NCI-H345 (cell line): ENCODE measurements at places on chromosomes 5 and 9.

DNA sequence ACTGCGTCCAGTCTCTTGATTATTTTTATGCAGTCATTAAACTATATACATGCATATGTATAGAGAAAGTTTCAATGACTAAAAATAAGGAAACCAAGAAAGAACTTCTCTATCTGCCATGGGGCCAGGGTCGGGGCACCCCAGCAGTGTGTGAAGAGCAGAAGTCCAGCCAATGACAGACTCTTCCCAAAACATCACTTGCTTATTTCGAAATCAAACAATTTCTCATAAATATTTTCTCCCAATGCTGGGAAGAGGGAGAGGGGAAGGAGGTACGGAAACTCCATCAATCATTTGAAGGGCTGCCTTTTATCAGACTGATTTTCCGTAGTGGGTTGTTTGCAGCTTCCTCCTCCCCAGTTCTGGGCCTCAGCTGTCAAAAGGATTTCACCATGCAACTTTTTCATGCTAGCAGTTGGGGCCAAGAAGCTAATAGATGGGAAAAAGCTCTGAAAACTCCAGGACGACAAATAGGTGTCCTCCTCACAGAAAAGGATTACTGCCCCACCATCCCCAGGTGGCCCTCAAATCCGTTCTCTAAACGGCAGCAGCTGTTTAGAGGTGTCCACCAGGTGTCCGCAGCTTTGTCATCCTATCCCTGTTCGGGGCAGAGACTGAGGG lies 617 bp upstream of the FPGS start:
- no peak for DNase-seq

- no peak for DNase-seq
Measured at GRCh38 chr5:74810915-74811314, 43.9 kb downstream of the NSA2 start.

DNA sequence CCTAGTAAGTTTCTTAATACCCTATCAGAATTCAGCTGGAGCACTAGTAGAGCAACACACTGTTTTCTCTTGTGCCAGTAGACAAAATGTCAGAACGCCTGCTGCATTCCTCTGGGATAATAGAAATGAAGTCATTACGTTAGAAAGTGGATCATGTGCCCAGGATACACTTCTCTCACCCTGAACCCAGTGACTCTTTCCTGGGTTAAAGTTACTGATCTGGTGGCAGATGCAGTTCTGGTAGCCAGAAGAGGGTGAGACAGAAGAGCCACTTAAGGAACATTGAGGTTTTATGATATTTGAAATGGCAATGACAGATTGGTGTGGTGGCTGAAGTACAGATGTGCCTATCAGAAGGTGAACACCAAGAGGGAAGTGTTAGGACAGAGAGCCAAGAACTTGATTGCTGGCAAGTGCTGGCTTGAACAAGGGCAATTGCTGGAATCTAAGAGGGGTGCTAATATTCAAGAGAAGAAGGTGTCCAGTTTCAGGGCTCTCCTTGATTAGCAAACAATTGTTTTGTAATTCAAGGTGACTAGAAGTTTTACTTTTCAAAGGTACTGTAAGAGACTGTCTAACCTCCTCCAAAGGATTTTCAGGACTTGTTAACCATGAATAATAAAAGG lies 93.7 kb upstream of the ERBIN start:
- DNase-seq, result no peak

DNA sequence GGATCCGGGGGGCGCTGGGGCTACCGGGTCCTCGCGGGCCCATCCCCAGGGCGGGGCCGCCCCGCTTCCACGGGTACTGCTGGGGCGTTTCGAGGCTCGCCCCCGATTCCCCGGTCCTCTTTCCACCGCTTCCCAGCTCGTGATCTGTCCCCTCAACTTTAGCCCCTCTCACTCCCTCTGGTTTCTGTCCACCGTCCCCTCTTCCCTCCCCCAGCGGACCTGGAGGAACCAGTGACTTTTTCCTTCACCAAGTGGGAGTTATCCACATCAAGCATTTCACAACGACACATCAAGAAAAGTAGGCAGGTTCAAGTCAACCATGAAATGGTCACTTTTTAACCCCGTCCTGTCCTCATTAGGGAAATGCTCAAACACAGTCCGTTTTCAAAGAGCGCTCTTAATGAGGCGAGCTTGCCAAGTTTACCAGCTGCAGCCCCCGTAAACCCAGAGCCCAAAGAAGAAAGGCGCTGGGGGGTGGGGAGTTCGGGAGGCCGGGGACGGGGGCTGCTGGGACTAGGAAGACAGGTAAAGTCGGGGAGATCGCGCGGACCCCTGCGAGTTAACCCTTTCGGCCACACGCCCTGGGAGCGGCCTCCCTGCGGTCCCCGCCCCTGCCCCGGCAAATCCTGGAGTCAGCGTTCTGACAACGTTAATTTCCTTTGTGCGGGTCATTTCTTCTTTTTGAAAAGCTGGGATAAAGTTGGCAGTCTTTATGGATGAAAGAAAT lies 2.1 kb upstream of the NFIB start:
- DNase-seq, result peak; percentile 56

DNA sequence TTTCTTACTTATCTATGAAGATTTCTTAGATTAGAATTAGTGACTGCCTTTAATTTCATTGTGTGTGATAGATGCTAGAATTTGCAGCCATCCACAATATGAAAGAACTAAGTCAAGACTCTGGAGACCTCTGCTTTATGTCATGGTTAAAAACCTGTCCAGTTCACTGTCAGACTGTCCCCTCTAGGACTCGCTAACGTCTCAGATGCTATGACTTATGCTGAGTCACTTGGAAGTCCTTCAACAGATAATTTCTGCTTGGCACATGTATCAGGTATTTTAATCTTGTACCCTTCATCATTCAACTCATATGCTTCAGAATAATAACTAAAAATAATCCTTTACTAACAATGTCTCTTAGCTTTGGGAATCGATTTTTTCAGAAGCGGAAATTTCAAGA lies 230.5 kb upstream of the DMAC1 start:
- DNase-seq, result no peak

DNA sequence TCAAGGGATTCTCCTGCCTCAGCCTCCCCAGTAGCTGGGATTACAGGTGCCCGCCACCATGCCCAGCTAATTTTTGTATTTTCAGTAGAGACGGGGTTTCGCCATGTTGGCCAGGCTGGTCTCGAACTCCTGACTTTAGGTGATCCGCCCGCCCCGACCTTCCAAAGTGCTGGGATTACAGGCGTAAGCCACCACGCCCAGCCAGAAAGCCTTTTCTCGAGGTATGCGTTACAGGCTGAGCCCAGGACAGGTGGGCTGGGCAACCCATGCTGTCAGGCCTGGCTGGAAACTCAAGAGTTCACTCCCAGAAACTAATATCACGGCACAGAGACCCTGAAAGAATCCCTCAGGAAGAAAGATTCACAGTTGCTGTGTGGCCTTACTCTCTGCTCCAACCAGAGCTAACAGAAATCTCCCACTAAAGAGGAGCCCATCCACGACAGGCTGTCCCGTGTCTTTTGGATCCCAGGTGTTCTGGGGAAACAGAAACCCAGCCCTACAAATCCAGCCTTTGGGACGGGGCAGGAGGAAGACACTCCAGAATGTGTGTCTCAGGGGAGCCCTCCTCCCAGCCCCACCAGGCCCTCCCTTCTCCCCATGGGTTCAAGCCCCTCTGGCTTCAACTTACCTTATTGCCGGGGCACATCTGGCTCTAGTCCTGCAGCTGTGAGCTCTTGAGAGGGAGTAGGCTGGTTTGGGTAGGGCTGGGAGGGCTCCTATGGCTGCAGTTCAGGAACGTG lies 400 bp downstream of the TIFAB start:
- no peak for DNase-seq

DNA sequence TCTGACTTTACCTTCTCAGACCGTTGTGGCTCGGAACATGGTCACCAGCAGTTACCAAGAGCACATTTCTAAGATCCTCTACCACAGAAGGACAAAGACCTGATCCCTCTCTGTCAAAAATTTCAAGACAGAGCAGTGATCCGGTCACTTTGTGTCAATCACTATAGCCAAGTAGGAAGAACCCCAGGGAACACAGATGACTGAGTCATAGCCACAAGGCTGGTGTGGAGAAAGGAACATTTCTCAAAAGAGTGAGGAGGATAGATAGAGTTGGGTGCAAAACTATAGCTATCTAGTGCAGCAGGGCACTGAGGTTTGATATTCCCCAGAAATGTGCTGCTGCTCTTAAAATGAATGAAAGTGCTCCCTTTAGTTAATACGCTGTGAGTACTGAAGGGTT lies 130.7 kb upstream of the SMIM23 start:
- no peak for DNase-seq

- no peak for DNase-seq
Measured at GRCh38 chr9:75096796-75097195, 8.5 kb downstream of the OSTF1 start.

GRCh38 chr5:149656576-149657182 lies 73.4 kb upstream of the PPARGC1B start:
- DNase-seq, result peak; percentile 88

GRCh38 chr9:99634186-99634585 lies 187.5 kb upstream of the NR4A3 start:
- no peak for DNase-seq

- no peak for DNase-seq
Measured at GRCh38 chr5:128329386-128329939, 208.6 kb downstream of the FBN2 start.

DNA sequence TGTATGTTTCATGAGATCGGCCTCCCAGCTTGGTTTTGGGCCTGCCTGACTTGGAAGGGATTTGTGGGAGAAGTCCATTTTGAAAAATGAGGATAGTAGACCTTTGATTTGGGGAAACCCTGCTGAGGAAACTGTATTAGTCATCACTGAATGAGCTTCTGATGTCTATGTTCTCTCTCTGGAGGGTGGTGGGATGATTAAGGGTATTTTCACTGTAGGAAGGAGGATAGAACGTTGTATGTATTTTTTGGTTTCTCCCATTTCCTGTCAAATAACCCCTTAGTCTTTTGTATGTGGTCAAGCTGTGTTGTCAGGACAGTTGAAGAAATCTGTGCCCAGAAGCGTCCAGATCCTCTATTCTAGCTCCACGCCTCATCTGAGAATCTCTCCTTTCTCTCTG lies 151.9 kb downstream of the INSYN2B start:
- no peak for DNase-seq

DNA sequence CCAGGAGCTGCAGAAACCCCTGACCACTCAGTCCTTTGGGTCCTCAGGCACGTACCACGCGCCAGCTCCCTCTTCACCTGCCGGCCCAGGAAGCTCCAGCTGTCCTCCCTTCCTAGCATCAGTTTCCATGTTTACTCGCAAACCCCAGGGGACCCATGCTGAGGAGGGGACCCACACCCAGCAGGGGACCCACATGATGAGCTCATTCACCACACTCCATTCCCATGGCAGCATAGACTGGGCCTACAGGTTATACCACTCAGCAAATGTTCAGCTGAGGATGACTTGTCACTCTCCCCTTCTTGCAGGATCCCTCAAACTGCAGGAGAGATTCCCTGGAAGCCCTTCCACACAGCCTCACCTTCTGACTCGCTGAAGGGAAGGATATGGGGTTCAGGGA lies 73.5 kb upstream of the GALNT10 start:
- peak; percentile 96 for DNase-seq

GRCh38 chr5:90575712-90576111 lies 17.1 kb downstream of the ADGRV1 start:
- DNase-seq, result no peak

GRCh38 chr5:136108180-136108611 lies 24.4 kb upstream of the SMAD5 start:
- DNase-seq, result no peak

- DNase-seq, result no peak
Measured at GRCh38 chr9:26983340-26983739, 22.1 kb downstream of the LRRC19 start.

GRCh38 chr5:22787807-22788206 lies 65.3 kb downstream of the CDH12 start:
- DNase-seq, result no peak

DNA sequence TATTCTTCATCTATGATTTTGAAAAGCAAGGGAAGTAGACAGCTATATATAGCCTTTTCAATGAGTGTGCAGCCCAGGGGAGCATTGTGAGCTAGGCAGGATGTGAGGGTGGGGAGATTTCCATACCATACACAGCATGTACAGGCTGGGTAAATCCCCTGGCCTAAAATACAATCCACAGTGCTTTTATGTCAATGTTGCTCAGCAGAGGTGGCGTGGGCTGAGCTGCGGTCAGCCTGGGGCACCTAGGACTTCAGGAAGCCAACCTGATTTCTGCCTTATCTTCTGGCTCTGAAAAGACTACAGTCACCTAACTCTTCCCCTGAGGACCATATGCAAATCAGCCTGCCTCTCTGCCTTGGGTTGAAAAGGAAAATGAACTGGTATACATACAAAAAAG lies 6.3 kb upstream of the GARIN3 start:
- DNase-seq, result no peak

GRCh38 chr5:110968246-110969005 lies 103.1 kb upstream of the TSLP start:
- no peak for DNase-seq

- DNase-seq, result no peak
Measured at GRCh38 chr5:100313657-100314056, 221.5 kb upstream of the FAM174A start.

GRCh38 chr5:98911280-98912040 lies 17.3 kb downstream of the CHD1 start:
- DNase-seq, result peak; percentile 56

- DNase-seq, result no peak
Measured at GRCh38 chr5:114311968-114312367, 49.9 kb upstream of the KCNN2 start.

DNA sequence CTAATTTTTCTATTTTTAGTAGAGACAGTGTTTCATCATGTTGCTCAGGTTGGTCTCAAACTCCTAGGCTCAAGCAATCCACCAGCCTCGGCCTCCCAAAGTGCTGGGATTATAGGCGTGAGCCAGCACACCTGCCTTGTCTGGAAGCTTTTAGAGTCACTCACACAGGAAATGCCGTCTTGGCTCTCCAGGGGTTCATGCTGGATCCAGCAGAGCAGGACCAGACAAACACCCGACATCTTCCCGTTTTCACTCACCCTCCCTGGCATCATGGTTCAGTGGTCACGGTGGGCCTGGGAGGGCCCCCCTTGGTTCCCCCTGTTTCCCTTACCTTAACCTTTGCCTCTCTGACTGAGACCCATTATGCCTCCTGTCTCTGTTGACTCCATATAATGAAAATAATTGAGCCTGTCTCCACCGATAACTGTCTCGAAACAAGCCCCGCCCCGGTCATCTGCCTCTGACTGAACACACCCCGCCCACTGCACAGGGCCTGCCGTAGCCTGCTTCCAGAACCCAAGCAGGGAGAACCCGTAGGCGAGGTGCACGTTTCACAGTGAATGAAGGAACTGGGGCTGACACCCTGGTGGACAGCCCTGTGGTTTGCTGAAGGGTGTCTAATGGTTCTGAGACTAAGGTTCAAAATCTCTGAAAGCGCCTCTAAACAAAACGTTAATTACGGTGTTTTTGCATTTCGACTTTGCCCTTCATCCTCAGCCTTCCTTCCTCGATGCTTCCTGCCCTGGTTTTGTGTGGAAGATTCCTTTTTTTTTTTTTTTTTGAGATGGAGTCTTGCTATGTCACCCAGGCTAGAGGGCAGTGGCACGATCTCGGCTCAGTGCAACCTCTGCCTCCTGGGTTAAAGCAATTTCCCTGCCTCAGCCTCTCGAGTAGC lies 39.7 kb upstream of the SPRY4 start:
- peak; percentile 86 for DNase-seq
